Inflammatory macrophage treated with lipopolysaccharide for 1 hour (primary cell): ENCODE measurements at places on chromosomes 12 and 14.

- DNase-seq, result no peak
Observed at GRCh38 chr14:90159146-90159545, 97.2 kb upstream of the PSMC1 start.

- no peak for DNase-seq
Observed at GRCh38 chr12:106645074-106645421, 62.2 kb downstream of the RFX4 start.

DNA sequence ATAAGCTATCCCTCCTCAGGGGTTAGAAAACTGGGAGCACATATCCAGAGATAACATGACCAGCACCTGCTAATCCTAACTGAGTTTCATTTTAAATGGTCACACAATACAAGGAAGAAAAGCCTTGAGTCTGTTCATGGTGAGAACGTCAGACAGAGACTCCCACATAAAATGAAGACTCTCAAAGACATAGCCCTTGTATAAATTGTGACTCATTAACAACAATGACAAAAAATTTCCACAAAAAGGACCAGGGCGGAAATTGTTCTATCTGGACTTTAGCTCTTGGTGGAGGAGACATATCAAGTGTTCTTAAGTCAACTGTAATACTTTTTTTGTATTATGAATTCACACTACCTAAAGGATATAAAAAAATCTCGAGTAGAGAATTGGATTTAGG, 313.7 kb upstream of the DCN start:
- no peak for DNase-seq

DNA sequence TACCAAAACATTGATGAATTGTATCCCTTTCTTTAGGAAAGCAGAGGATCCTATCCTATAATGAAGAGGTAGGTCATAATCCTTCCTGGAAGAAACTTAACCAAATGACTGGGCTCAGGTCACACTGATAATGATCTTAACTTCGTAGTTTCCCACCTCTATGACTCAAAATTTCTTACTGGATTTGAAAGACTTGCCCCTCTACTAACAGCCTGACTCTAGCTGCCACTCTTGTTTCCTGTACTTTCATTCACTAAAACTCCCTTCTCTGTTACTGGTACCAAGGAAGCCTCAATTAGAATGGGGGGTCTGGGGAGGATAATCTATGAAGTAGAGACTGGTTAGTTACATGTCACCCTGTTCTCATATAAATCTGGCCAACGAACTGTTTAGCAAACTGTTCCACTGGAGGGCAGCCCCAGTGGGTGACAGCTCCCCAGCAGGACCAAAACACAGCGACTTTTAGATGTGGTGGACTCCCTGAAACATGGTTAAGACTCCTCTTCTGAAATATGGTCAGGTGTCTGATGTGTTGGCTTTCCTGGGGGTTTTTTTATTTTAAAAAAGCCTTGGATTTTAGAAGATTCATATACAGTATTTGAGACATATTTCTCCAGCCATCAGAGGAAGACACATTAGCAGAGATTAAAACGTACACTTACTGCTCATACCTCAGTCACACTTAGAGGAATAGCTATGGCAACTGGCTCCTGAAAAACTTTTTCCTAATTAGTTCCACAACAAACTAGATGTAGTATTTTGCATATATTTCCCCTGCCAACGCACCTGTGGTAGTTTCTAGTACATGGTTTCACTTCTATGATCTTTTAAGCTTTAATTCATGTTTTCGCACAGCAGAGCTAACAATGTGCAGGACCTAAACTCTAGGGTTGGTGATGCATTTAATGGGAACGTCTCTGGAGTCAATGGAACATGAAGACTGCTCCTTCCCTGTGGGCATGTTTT, 72.3 kb downstream of the ACADS start:
- no peak for DNase-seq

DNA sequence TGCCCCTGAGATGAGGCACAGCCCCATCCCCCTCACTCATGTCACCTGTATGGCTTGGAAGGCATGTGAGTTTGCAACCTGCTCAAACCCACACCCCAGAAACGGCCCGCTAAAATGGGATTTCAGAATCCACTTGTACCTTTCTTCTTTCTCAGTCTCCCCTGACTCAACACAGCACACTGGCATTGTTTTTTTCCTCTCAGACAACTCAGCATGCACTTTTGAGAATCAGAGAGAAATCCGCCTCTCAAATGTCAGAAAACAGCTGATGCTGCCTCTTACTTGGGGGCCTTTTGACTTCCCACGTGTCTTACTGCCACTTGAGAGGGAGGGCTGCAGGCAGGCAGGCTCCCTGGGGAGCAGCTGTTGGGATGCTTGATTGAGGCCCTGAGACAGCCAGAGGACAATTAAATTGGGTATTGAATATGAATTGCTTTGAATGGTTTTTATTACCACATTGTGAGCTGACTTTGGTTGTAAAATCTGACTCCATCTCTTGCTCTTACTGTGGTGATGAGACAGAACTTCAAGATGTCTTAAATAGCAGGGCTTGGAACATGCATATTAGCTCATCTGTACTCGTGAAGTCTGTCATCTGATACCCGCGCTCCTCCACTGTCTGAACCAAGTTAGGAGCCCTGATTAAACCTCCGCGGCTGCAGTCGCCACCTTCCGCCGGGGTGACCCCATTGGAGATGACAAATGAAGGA, 96.6 kb downstream of the APAF1 start:
- DNase-seq, result no peak

DNA sequence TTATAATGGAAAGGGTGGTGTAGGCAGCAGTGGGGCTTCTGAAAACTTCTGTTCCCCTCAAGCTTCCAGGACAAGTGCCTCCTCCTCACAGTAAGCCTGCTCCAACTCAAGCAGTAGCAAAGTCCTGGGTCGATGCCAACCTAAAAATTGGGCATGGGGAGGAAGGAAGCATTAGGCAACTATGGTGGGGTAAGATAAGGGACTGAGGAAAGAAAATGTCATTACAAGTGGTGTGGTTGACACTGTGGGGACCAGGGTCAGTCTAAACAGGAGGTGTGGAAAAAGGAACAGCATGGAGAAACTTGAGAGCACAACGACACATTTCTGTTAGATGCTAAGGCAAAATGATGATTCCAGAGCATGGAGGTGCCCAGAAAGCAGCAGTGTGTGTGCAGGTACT, 34.9 kb downstream of the WIF1 start:
- DNase-seq, result no peak
